ENCODE measurements at places on chromosomes 3 and 15.

- DNase-seq = no peak
These were observed 65.2 kb downstream of the LPP start for GRCh38 chr3:188219147-188219546.

GRCh38 chr15:50735156-50735555 lies 30.4 kb downstream of the SPPL2A start:
- no peak for DNase-seq

DNA sequence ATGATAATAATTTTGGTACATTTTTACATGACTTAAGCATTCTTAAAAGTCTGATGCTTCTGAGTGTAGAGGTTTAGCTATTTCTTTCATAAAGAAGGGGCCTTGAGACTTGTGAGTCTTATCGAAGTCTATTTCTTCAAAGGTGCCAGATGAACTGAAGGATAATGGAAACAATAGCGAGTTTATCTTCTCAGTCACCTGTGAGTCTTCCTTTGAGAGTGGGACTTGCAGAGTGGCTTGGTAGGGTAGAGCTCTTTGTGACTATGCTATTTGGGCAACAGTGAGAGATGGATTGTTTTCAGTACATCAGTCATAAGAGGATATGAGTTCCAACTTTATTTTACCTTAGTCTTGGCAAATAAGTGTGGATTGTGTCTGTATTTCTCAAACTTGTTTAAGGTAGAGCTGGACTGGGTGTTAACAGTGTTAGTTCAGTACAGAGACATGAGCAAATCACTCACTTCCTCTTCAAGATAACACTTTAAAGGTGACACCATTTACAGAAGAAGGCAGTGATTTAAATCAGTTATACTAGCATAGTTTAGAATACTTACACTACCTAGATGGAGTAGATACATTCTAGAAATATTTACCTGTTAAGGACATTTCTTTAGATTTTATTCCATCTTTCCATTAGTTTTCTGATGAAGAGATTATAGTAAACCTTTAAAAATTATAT lies 3.2 kb downstream of the AKAP13 start:
- DNase-seq = no peak

- no peak for DNase-seq
These were observed 13.8 kb upstream of the POLR2M start for GRCh38 chr15:57692709-57693108.

DNA sequence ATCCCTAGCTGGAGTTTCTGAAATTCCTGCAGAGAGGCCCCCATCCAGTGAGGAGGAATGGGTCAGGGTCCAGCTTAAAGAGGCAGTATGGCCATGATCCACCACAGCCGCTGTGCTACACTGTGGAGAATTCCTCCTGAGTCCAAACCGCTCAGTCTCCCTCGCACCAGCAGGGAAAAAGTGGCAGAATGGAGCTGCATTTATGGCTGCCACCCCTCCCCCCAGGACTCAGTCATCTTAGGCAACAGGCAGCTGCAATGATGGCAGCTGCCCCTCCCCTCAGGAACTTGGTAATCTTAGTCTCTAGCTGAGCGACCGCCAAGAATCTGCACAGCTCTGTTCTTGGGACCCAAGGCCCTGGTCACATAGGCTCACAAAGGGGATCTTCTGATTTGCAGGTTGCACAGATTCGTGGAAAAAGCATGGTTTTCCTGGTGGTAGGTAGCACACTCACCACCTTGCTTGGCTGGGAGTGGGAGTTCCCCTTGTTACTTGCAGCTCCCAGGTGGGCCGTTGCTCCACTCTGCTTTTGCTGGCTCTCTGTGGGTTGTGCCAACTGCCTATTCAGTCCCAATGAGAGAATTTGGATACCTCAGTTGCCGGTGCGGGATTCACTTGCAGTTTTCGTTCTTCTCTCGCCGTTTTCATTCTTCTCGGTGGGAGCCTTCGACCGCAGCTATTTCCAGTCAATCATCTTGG lies 204.1 kb downstream of the STXBP5L start:
- no peak for DNase-seq

DNA sequence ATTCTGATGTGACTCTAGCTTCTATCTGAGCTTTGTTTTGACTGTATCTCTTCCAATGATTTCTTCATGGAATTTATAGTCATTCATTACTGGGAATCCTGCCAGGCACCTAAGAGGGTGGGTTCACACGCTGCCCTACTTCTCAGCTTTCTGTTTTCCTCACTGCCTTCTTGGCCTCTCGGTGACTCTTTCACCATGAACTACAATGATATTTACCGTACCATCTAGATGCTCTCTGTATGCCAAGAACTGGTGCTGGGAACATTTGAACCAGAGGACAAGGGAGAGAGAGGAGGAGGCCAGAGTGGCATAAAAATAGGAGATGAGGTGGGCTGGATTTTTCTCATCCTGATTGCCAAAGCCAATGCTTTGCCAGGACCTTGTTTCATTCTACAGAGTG lies 280.0 kb upstream of the P2RY1 start:
- DNase-seq = no peak

DNA sequence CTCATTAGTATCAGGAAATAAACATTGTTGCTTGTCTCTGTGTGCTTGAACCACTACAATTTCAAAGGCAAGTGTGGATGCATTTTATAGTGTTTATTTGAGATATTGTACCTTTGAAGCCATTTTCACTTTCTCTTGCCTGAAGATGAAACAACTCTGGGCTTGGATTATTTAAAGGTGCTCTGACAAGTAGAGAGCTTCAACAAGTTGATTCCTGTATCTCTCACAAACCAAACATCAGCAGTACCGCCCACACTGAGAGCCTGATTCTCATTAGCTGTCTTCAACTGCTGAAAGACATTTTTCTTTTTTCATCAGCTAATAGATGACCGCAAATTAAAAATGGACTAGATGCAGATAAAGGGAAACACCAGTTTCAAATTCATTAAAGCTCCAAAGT lies 806 bp upstream of the CERS3 start:
- DNase-seq = no peak

DNA sequence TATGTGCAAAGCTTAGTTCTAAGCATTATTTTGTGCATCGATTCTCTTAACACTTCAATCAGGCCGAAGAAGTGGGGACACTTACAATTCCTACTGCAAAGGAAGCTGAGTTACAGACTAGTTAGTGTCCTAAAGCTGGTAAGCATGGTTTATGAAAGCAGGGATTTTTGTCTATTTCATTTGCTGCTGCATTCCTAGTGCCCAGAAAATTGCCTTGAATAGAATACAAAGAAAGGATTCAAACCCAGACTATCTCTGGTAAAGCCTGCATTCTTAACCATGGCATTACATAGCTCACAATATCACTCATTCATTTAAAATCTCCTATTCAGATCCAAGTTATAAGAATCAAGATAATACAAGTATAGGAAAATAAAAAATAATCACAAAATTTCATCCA lies 24.4 kb upstream of the CPOX start:
- DNase-seq = no peak

DNA sequence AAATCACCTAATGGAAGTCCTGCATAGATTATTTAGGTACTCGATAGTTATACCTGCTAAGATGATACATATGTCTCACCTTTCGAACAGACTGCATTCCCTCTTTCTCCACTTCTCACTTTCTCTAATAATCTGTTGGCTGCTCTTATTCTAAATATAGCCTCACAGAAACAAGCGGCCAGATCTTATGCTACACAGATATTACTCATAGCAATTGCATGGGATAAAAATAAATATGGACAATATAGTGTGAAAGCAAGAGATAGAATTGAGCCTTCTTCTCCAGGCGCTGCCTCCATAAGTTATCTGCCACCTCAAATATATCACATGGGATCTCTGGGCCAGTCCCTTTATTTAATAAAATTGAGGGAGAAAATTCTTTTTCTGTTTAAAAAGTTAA lies 29.5 kb upstream of the TGFBR2 start:
- no peak for DNase-seq

- DNase-seq = no peak
These were observed 107.9 kb upstream of the DLG1 start for GRCh38 chr3:197406266-197406665.

DNA sequence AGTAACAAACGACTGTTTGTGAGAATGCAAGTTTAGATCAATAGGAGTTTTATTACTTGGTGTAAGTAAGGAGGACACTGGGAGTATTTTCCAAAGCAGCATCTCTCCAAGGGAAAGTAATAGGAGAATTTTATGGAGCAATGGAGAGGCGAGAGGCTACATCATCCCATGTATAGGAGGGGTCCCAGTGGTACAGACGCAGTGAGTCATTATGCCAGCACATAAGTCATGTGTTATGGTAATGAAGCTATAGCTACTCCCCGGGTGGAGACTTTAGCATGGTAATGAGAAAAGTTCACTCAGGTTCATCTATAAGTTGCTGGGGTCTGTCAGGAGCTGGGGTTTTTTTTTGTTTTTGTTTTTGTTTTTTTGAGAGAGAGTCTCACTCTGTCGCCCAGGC lies 29.5 kb upstream of the ZNF445 start:
- no peak for DNase-seq

- DNase-seq = no peak
These were observed 15.1 kb downstream of the MB21D2 start for GRCh38 chr3:192902549-192902948.

DNA sequence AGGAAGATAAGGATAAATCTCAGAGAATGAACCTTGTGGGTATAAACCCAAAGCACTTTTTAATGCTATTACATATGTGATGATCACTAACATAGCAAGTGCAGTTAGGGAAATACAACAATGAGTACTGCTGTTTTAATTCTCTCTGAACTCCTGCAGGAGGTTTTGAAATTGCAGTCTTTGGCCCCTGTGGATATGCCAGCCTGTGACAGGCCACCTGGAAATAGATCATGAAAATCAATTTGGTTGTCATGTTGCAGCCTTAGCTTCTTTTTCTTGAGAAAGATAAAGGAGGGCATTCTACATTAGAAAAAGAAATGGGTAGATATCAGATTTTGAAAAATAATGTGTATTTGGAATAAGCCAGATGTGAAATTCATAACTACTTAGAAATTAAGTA lies 103.6 kb downstream of the RSRC1 start:
- DNase-seq = no peak

Data from hematopoietic multipotent progenitor cell treated with erythropoietin and hydrocortisone succinate and interleukin-3 and kit ligand, for 15 days (in vitro differentiated cells).